ENCODE measurements at places on chromosomes 1 and 21.

DNA sequence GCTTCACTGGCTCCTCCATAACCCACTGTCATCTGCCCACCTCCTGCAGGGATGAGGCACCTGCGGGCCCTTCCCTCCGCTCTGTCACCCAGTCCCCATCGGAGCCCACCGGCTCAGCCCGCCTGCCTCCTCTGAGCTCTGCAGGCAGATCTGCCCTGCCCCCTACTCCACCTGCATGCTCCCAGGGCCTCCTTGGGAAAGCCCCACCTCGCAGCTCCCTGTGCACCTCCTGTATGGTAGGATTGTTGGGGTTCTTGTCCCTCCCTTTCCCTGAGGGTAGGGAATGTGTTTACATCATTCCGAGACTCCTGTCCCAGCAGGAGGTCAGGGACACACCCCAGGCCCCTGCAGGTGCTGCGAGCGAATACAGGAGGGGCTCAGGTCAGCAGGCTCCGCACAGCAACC lies 50.5 kb downstream of the SIK1 start:
- no peak for DNase-seq

- DNase-seq, result peak; percentile 95
Observed at GRCh38 chr21:29187944-29188343, 57.5 kb downstream of the MAP3K7CL start.

GRCh38 chr1:199684686-199685273 lies 342.7 kb upstream of the NR5A2 start:
- peak; percentile 82 for DNase-seq

DNA sequence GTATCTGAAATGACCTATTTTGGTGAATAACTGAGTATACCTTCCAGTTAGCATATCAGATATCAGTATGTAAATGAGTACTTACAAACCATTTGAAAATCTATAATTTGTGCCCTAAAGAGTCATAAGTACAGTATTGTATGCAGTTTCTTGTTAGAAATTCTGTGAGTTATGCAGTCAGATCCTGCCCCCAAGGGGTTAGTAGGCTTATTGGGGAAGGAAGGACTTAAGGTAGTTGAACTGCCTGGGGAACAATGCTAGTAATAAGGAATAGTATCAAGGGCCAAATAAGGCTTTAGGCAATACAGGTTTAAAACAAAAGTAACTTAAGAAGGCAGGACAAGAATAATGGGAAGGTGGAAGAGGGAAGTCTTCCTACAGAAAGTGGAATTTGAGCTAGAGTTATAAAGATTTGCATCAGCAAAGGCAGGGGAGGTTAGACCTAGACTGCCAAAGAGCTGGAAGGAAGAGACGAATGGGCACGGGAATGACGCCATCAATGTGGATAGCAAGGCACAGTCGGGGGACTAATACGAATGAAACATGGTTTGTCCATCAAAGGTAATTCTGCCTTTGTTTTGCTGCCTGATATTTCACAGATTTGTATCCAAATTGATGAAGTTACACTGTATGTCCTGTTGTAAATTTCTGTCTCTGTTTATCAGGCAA lies 182.9 kb upstream of the DPYD start:
- DNase-seq, result peak; percentile 36

DNA sequence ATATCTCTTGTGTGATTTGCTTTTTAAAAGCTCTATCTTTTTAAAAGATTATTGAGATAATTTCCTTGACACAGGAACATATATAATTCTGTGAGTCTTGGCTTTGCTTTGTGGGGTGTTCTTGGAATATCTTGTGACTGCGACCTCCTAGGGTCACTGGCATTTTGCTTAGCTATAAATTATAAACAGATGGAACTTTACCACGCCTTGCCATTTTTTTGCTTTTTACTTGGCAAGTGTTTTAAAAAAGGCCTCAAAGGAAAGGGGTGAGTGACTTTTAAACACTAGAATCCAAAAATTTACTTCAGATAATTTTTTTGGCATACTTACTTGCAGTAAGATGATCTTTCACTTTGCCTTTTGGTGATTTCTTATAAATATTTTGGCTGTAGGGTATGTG lies 43.6 kb downstream of the ALG6 start:
- DNase-seq, result no peak

GRCh38 chr1:231527586-231528171 lies 790 bp upstream of the TSNAX start:
- DNase-seq, result peak; percentile 29

DNA sequence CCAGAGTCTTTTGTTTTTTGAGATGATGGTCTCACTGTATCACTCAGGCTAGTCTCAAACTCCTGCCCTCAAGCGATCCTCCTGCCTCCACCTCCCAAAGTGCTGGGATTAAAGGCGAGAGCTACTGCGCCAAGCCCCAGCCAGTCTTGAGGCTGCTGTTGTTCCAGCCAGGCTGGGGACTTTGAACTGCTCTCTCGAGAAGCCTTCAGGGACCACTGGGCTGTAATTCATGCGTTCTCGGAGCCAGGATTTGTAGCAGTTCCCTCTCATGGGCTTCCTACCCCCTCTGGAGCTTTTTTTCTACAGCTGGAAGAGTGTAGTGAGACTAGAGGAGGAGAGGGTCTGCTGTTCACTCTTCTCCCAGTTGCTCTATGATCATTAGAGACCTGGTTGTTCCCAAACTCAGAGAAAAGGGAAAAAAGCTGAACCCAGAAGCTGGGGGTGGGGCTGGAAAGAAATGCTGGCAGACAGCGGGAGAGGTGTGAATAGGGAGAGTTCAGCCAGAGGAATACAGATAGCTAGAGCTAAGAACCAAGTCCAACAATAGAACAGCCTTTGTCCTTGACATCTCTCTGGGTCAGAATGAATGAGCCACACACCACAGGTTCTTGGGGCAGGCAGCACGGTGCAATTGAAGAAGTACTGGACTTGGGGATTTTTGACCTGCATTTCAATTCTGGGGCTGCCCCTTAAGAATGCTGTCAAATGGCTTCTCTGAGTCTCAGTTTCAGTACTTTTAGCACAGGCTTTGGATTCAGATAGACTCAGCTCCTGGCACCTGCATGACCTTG lies 13.2 kb upstream of the SLC41A1 start:
- no peak for DNase-seq

DNA sequence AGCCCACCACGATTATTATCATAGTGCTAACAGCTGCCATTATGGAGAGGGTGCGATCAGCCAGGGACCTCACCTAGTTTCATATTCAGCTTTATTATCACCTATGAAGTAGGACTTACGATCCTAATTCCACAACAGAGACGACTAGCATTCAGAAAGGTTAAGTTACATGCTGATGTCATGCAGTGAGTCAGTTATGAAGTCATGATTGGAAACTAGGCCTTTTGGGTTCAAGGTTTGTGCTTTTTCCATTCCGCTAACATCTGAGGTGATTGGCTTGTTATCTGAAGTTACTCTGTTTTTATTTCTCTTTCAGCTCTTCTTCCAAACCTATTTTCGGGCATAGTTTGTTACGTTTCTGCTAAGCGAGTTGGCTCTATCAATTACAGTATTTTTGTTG lies 251.1 kb downstream of the CAMTA1 start:
- DNase-seq, result no peak

- no peak for DNase-seq
Observed at GRCh38 chr21:19141511-19141910, 737.9 kb upstream of the TMPRSS15 start.

DNA sequence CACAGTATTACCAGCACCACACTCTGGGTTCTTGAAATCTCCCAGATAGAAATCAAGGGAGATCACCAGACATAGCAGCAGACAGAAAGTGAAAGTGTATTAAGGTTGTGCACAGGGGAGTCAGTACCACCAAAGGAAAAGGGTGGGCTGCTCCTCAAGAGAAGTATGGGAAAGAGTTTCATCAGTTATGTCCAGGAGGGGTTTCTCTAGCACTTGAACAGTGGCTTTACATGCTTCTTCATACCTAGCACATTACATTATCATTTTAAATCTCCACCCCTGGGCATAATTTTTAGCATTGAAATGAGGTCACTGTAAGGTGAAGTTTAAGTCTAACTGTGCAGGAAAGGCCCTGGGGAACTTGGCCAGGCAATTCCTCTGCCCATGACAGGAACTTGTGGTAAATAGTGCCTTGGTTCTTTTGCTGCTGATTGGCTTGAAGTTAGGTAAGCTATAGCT lies 601.0 kb downstream of the NUF2 start:
- peak; percentile 23 for DNase-seq

DNA sequence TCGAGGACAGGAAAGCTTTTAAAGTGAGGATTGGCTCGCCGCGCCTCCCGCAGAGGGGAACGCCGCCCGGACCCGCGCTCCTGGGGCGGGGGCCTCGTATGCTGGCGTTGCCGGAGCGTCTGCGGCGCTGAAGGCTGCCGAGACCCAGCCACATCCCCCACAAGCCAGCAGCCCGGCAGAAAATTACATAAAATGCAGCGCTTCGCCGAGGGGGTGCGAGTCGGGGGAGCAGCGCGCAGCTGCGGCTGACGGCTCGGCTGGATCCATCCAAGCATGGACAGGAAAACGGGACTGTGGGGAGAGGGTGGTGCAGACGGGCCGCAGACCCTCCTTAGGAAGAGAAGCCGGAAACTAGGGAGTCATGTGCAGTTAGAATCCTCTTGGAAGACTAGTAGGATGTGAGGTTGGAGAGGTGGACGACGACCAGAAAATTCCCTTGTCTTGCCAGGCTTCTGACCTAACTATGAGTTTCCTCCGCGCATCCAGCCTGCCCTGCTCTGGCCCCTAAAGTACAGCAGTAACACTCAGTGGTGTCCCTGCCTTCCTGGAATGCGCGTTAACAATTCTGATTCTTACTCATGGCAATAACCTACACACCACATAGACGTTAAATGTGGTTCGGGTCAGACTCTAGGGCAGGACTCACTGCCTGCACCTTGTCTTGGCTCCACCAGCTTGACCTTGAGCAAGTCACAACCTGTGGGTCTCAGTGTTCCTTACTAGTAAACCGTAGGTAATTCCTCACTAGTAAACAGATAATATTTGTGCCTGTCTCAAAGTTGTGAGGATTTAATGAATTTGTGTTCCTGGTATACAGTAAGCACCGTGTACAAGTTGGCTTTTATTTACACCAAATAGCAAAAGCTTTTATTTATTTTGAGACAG lies 953 bp upstream of the BRWD1 start:
- DNase-seq, result peak; percentile 44

GRCh38 chr1:208921259-208921658 lies 662.3 kb upstream of the CAMK1G start:
- DNase-seq, result no peak

- DNase-seq, result no peak
Observed at GRCh38 chr1:160540859-160541233, 17.8 kb upstream of the SLAMF6 start.

- peak; percentile 64 for DNase-seq
Observed at GRCh38 chr1:12407050-12407961, 177.5 kb downstream of the VPS13D start.

DNA sequence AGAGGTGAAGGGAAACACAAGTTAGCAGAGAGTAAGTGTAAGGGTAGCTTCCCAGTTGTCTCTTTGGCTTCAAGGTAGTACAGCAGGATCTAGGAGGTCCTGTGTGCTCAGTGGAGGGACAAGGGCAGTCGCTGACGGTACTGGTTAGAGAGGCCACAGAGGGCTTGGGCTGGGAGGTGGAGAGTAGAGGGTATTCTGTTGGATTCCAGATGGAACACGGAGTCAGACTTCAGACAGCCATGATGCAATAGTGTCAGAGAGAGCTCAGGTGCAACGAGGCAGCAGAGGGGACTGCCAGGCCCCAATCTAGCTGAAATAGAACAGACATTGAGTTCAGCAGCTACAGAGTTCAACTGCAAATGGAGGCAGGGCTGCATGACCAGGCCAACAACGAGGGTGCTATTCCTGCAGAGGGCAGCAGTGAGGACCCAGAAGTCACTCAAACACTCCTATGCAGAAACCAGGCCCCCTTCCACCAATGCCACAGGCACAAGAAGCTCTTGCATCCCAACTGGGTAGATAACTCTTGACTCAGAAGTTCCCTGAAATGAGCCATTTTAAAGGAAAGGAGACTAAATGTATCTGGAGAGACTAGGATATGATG lies 325.0 kb upstream of the ESRRG start:
- peak; percentile 41 for DNase-seq

GRCh38 chr1:232377494-232377770 lies 252.5 kb downstream of the SIPA1L2 start:
- DNase-seq, result peak; percentile 92

GRCh38 chr1:45892068-45892785 lies 88.8 kb downstream of the MAST2 start:
- DNase-seq, result peak; percentile 91

DNA sequence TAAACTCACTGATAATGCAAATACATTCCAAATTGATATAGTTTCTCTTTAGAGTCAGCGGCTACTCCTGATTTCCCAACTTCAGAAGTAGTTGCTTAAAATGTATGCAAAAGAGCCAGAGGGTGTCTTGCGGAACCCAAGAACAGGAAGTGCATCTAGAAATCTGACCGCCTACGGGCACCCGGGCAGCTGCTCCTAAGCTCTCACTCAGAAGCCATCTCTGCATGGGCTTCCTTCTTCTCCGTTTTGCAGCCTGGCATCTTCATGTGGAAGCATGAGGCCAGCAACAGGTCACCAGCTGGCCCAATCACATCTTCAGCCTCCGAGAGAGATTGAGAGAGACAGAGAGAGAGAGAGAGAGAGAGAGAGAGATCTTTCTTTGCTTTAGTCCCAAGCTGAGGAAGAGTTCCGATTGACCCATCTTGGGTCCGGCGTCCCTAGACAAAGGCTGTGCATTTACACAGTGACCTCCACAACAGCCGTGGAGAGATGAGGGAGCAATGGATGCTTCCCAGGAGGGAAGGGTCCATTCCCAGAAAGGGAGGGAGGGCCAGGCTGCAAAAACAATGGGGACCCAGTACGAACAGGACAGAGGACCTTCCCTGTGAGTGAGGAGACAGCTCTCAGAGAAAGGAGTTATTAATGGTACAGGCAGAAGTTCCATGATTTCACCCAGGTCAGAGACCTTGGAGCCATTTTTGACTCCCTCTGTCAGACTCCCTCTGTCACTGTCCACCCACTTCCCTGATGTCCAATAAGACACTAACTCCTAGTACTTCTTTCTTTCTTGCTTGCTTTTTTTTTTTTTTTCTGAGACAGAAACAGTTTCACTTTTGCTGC lies 28.2 kb upstream of the SLC30A1 start:
- peak; percentile 73 for DNase-seq

GRCh38 chr1:21265644-21266043 lies 24.6 kb downstream of the ECE1 start:
- no peak for DNase-seq

- DNase-seq, result no peak
Observed at GRCh38 chr1:160541622-160542302, 18.7 kb upstream of the SLAMF6 start.

DNA sequence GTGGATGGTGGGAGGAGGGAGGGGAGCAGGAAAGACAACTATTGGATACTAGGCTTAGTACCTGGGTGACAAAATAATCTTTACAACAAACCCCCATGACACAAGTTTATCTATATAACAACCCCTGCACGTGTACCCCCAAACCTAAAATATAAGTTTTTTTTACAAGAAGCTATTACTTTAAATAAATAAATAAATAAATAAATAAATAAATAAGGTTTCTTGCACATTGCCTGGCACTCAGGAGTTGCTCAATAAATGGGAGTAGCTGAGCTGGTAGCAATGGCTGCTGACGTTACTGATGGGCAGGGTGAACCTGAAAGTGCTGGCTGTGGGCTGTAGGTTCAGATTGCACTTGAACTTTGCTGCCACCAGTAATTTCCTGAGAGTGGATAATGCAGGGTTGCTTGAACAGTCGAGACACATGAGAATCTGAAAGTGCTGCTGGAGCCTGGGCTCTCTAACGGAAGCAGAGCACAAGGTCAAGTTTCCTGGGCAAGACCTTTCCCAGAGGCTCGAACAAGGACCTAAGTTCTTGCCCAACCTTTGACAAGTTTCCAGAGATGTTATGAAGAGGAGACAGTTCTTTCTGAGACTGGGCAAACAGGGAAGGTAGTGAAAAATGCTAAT lies 14.8 kb upstream of the KCNE2 start:
- DNase-seq, result no peak

- DNase-seq, result no peak
Observed at GRCh38 chr1:12346483-12347151, 116.8 kb downstream of the VPS13D start.

Data from MCF 10A (cell line).